ENCODE measurements at places on chromosomes 5 and 9.

DNA sequence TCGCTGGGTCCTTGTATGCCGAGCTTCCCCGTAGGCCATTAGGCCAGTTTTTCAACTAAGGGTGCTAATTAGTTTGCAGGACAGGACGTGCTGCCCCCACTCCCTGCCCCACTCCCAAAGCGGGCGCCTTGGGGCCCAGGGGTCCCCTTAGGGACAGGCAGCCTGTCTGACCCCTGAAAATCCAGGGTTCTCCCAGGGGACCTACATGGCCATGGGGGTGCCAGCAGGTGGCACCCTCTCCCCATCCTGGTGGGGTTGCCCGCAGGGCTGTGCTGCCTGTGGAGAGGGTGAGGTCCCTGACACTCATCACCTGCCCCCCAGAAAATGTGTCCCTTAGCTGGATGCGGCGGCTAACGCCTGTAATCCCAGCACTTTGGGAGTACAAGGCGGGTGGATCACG is 8.5 kb upstream of the CCDC187 start:
- no peak for DNase-seq

DNA sequence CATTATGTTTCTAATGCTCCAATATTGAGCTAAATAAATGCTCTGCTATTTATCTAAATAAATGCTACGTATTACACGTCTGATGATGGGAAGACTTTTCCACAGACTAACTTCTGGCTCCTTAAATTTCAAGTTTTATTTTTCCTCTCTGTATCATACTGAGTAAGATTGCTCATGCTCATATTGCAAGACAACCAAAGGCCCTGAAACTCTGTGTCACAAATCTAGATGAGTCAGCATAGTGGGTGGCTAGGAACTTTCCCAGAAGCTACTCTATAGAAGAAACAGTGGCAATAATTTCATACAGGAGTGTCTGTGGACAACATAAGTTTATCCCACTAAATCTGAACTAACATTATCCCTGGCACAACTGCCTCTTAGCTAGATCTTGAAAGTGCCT is 53.0 kb upstream of the RFX3 start:
- DNase-seq: peak; percentile 46

DNA sequence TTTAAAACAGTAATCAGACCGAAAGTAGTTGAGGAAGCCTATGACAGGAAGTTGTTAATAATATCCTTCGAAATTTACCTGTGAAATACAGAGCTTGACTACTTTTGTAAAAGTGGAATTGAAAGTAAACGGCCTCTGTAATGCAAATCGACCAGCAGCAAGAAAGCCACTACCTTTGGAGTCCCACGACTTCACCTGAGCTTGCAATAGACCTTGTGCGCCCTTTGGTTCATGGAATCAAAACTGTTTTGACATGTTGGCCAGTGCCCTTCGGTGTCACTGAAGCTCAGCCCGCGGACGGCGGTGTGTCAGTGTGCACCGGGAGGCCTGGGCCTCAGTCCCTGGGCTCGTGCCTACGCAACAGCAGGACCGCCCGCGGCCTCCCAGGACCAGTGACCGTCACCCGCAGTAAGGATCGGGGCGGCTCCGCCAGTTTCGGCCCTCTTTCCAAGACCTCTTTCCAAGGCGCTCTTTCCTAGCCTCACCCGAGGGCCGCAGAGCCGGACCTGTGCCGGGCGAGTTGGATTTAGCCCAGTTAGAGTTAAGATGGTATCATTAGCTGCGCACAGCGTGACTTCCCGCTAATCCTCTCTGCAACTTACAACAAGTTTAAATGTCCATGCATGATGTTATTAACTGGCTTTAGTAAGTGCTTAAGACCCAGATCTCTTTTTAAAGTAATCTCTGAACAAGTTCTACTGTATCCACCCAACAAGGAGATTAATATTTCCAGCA is 223.3 kb downstream of the MEF2C start:
- DNase-seq: no peak

GRCh38 chr5:175742290-175742994 is 84.6 kb downstream of the HRH2 start:
- no peak for DNase-seq

DNA sequence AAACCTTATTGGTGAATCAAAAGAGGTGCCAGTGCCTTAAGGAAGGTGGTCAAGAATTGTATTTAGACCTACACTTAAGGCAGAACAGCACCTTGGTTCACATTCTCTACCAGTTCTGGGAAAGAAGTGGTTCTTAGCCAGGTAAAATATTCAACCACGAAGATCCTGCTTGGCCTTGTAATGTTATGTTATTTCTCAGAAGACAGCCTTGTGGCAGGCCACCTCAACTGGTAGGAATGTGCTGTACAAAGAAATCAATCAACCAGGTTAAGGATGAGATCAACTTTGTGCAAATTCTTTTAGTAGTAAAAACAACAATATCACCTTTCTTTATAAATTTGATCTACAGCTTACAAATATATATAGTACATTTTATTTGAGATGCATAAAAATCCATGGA is 246.8 kb downstream of the ARRDC3 start:
- DNase-seq: no peak

All from epithelial cell of prostate (primary cell).